Mesendoderm (in vitro differentiated cells): ENCODE measurements at places on chromosomes 12 and 14.
A peak's percentile ranks its signal among the peaks of the same experiment; 100 is the strongest.

- DNase-seq, result no peak
These were observed 265.3 kb upstream of the TBX3 start for GRCh38 chr12:114949058-114949820.

GRCh38 chr14:35405304-35405996, 901 bp upstream of the NFKBIA start:
- peak; percentile 74 for DNase-seq

DNA sequence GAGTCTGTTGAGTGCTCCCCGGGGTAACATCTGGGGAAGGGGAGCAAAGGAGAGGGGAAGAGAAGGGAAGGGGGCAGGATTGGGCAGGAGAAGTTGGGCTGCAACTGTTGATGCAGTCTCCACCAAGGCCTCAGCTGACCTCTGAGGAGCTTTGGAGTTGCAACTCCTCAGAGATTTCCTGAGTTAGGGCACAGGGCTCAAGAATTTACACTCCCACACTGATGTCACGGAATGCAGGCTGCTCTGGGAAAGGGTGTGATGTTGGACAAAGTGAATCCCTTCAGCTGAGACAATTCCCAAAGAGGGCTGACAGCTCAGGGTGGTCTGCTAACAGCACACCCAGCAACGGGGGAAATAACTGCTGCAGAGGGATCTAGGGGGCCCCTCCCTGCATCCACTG, 295.6 kb downstream of the PCNX1 start:
- peak; percentile 31 for DNase-seq

DNA sequence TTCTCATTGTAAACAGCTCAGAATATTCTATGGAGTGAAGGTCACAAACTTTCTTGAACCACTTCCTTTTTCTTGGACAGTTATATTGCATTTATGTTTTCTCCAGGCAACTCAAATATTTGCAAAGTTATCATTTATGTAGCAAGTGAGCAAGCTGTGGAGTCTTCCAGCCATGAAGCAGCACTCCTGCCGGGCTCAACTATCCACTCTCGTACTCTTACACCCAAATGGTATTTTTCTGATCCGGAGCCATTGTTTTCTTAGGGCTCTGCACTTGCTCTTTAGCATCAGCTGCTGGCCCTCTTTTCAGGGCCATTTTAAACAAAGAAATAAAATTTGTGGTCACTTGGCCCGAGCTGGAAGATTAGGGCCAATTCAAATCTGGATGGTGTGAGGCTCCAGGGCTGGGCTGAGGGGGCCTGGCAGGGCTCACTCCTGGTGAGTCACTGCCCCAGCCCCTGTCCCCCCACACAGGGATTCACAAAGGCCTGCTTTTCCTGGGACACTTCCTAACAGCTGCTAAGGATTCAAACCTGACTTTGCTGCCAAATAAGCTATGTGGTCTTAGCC, 19.7 kb downstream of the SYNE3 start:
- DNase-seq, result no peak

- DNase-seq, result no peak
These were observed 178.0 kb upstream of the CAND1 start for GRCh38 chr12:67091204-67091603.

- peak; percentile 34 for DNase-seq
These were observed 953.3 kb downstream of the TRHDE start for GRCh38 chr12:73225371-73225937.

GRCh38 chr14:68574461-68574860, 218.4 kb downstream of the ZFP36L1 start:
- DNase-seq, result no peak

DNA sequence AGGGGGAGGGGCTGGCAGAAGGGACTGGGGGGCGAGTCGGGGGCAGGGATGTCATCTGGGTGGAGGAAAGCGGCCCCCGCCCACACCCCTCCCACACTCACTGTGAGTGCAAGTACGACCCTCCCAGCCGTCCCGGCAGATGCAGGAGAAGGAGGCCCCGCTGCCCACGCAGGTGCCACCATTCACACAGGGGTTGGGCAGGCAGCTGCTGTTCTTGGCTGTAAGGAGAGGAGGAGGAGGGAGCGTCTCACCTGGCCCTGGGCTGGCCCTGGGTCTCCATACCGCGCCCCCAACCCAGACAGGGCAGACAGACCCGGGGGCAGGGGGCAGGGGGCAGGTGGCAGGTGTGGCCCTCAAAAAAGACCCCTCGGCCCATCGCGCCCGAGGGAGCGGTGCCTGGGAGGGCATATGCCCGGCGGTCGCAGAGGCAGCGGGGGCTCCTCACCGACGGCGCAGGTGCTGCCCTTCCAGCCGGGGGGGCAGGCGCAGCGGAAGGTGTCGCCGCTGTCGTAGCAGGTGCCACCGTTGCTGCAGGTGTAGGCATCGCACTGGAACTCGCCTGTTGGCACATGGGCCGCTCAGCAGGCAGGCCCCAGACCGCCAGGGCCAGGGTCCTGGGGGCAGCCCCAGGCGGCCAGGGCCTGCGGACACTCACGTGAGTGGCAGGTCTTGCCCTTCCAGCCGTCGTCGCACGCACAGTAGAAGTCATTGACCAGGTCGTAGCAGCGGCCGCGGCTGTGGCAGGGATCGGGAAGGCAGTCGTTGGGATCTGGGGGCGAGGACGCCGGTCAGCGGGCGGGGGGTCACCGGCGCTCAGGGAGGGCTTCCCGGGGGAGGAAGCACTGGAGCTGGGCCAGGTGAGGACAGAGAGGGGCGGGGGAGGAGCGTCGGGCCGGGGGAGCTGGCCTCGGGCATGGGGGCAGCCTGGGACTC, 20.6 kb downstream of the JAG2 start:
- no peak for DNase-seq

DNA sequence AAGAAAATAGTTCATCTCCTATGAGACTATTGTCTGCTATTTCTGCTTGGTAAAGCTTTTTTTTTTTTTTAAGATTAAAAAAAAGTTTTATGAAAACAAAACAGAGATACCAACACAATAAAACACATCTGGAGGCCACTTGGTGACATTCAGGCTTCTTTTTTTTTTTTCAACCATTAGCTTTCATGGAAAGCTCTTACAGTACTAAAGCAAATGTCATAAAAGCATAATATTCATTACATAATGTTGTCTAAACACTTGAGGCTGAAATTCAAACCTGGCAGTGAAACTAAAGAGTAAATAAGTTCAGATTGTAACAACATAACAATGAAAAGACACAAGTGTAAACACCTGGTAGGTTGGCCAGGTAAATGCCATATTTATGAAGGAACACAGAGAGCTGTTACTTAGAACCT, 14.7 kb downstream of the PRICKLE1 start:
- no peak for DNase-seq

DNA sequence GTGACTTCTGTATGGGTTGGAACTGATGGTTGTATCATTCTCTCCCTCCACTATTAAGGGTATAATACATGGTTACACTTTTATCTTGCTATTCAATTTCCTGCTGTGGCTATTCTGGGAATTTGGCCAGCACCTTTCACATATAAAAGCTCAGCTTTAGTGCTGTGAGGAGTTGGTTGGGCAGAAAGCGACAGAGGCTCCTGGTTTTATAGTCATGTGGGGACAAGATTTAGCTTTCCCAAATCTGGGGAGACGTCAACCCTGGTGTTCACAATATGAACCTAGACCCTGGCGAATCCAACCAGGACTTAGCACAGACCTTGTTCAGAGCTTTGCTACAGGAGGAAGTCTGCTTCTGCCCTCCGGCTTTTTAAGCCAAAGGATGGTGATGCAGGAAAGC, 36.5 kb downstream of the FOS start:
- no peak for DNase-seq

- DNase-seq, result no peak
These were observed 28.3 kb downstream of the DYNC1H1 start for GRCh38 chr14:101992708-101993107.

- DNase-seq, result no peak
These were observed 17.8 kb downstream of the FBLN5 start for GRCh38 chr14:91929700-91930099.

DNA sequence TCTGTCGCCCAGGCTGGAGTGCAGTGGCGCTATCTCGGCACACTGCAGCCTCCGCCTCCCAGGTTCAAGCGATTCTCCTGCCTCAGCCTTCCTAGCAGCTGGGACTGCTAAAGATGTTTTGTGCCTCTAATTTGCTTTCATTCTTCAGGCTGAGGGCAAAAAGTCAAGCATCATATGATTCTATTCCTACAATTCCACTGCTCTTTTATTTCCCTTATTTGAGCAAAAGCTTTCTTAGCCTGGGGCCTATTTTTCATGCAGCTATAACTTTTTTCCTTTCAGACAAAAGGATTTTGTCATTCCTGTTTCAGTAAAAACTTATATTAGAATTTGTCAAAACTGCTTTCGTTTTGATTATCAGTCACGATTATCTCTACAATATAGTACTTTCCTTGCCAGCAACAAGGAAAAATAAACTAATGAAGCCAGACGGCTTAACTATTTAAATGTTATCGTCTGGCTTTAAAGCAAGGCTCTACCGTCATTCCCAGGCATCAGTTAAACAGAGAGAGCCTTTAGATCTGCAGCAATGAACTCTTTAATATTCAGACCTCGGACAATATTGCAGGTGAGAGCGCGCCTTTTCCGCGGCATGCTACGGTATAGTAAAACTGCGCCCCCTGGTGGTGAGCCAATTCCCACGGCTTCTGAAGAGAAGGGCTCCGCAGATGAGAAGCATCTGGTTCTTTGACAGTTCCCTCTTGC, 1.4 kb upstream of the SLC2A13 start:
- peak; percentile 76 for DNase-seq

DNA sequence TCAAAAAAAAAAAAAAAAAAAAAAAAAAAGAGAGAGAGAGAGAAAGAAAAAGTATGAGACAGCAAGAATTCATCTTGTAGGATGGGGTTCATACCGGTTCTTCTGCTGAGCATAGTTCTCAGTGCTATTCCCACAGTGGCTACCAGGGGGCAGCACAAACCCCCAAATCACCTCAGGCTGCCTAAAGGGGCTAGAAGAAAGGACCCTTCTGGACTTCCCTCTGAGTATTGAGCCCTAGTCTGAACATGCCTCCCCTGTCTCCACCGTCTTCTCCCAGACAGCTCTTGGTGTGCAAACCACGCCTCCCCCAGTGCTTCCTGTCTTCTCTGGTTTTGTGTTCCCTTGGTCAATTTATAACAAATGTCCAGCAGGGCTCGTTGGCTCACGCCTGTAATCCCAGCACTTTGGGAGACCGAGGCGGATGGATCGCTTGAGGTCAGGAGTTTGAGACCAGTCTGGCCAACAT, 31.3 kb upstream of the SMUG1 start:
- DNase-seq, result peak; percentile 84

DNA sequence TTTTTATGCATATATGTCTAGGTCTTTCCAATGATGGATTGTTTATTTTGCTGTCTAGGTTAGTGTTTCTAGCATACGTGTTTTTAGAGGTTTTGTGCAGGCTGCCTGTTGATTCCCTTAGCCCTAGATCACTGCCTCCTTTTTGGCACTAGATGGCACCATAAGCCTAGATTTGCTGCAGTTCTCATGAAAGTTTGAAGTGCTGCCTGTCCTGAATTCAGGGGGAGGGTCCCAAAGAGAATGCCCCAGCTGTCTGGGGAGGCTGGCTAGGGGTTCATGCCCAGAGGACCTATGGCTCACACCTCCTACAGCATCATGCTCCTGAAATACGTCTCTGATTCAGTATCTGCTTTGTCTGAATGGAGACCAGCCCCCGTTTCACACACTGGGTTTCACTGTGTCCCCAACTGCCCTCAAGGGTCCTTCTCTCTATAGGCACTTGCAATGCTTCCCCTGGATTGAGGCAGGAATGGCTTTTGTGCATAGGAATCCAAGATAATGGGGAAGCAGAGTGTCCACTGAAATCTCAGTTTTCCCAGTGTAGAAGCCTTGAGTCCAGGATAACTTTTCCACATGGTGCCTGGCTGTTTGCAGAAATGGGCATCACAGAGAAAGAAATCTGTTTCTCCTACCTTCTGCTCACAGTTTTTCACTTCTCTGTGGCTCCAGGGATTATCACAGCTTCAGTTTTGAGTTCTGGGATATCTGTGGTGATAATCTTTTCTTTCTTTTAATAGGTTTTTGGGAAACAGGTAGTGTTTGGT, 14.2 kb upstream of the TXNRD1 start:
- peak; percentile 82 for DNase-seq

- peak; percentile 86 for DNase-seq
These were observed 2.1 kb downstream of the DDN start for GRCh38 chr12:48996794-48997718.
